ENCODE measurements at places on chromosomes 3 and 15. TPM values are rescaled to one million over a fixed set of nuclear protein-coding genes. Genes with fewer than 3 reads are reported as not detected.

The GOLGA8N gene
- total RNA-seq = 1.5 TPM

The ATP13A5 gene
- not detected for total RNA-seq

The IL17RB gene
- 1.2 TPM for total RNA-seq

The MAP1A gene
- total RNA-seq = 0.81 TPM

The PLS1 gene
- total RNA-seq = 12.2 TPM

The THBS1 gene
- 53.2 TPM for total RNA-seq

The SERPINI2 gene
- not detected for total RNA-seq

The VPS39 gene
- total RNA-seq = 17.8 TPM

The ASB14 gene
- total RNA-seq = not detected

The STIMATE gene
- 10.0 TPM for total RNA-seq

The SKOR1 gene
- 0.06 TPM for total RNA-seq

The EIF5A2 gene
- total RNA-seq = 10.3 TPM

The RASGRF1 gene
- total RNA-seq = 1.9 TPM

The AGBL1 gene
- not detected for total RNA-seq

The BFSP2 gene
- not detected for total RNA-seq

The CPN2 gene
- total RNA-seq = not detected

The ENTPD3 gene
- not detected for total RNA-seq

The SLC9A9 gene
- 0.11 TPM for total RNA-seq

The KBTBD12 gene
- not detected for total RNA-seq

The HAUS2 gene
- 19.3 TPM for total RNA-seq

The A4GNT gene
- total RNA-seq = not detected

The TMEM44 gene
- total RNA-seq = 8.7 TPM

The PML gene
- 15.3 TPM for total RNA-seq

The SAMMSON gene
- not detected for total RNA-seq

The SPSB4 gene
- 0.38 TPM for total RNA-seq

The MYH15 gene
- total RNA-seq = 0.16 TPM

The ZMYND10 gene
- 1.5 TPM for total RNA-seq

The POPDC2 gene
- 0.18 TPM for total RNA-seq

The NECTIN3 gene
- total RNA-seq = 14.3 TPM

The P2RY13 gene
- not detected for total RNA-seq

The PLA2G4D gene
- not detected for total RNA-seq

The AADAC gene
- 16.3 TPM for total RNA-seq

The CORO2B gene
- total RNA-seq = 3.5 TPM

The DUOXA2 gene
- not detected for total RNA-seq

The ATP6V1A gene
- total RNA-seq = 20.5 TPM

The CASR gene
- total RNA-seq = not detected

The FAM3D gene
- total RNA-seq = not detected
